ENCODE measurements at places on chromosomes 16 and 17.

- DNase-seq: no peak
Measured at GRCh38 chr16:28181515-28181914, 30.2 kb downstream of the XPO6 start.

DNA sequence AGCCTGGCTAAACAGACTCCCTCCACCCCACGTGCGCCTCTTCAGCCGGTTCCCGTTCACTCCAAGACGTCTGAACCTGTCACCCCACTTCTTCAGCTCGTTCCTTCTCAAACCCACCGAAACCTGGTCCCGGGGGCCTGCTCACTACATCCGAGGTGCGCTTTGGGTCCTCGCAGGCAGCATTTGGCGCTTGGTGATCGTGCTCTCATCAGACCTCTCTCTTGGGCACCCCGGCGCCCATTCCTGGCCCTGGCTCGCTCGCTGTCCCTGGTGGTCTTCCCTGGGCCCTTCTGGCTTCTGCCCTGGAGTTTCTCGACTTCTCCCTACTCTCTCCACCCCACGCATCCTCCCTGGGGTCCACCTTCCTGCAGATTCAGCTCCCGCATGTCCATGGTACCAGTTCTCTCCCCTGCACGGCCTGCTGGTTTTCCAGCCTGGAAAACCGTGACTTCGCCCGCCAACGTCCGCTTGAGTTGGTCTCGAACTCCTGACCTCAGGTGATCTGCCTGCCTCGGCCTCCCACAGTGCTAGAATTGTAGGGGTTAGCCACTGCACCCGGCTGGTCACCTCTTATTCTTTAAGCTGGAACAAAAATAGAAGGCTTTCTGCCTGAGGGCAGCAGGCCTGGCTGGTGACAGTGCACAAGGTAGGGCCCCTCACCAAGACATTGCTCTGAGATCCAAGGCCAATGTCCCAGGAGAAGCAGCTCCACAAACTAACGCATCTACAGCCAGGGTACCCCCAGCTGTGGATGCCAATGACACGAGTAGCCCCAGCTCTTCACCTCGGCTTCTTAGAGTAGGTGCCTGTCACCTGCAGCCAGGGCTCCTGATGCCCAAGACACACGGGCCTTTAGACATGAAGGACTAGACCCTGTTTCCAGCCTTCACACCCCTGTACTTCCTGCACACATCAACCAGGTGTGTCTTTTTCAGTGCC lies 1.1 kb upstream of the MEAK7 start:
- DNase-seq: no peak

DNA sequence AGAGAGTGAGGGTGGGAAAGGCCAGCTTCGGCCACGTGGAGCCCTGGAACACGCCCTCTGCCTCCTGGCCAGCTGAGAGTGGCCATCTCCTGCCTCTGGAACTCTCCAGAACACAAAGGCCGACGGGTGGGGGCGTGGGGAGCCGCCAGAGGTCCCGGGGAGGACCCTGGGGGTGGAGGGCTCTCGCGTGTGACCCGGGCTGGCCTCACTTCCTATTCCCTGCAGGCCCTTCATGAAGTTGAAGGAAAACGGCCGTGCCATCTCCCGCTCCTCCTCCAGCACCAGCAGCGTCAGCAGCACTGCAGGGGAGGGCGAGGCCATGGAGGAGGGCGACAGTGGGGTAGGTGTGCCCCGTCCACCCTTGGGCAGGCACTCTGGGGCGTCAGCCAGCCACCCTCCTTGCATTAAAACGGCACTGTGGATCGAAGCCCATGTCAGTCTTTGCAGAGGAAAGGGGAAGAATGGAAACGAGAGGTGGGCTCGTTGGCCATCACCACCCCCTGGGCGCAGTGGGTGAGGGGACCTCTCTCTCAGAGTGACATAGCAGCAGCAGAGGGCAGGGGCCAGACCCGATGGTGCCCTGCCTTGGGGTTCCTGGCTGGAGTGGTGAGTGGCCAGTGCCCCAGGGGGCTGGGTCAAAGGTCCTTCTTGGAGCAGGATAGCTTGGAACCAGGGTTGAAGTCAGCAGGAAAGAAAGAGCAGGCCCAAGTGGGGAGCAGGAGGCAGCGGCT lies 37.1 kb downstream of the OR1D5 start:
- DNase-seq: no peak

DNA sequence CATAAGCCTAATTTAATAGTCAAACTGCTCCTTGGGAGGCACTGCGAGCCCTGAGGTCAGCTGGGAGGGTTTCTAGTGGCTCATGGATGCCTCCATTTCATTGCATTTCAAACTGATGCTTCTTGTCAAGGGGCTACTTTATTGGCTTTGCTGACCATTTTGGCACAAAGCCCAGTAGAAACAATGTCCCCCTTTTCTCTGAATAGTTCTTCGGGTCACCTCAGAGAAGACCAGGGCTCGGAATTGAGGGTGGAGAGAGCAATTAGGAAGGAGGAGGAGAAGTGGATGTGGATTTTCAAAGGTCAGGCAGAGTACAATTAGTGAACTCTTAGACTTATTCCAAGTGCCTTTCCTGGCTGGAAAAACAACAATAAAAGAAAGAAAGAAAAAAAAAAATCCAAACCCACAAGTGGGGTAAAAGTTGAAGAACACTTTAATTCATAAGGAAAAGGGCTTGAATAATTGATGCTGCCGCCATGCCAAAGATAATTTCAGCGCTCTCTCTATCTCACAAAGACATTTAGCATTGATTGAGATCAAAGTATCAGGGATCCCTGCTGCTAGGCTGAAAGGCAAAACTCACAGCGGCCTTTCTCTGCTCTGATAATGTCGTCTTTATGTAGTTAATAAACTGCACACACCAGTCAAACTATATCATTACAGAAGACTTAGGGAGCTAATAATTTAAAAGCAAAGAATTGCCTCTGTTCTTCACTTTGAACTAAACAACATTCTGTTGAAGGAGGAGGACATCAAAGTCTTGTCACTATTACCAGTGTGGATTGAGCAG lies 122.7 kb downstream of the RGS9 start:
- DNase-seq: no peak

GRCh38 chr17:5978496-5978895 lies 91.7 kb upstream of the WSCD1 start:
- no peak for DNase-seq

- DNase-seq: no peak
Measured at GRCh38 chr16:51433599-51433998, 282.5 kb upstream of the SALL1 start.

GRCh38 chr16:47979164-47979520 lies 176.7 kb downstream of the ABCC12 start:
- DNase-seq: no peak

- DNase-seq: no peak
Measured at GRCh38 chr17:64423881-64424280, 25.0 kb upstream of the MILR1 start.

- no peak for DNase-seq
Measured at GRCh38 chr17:31321481-31321880, at the start of gene EVI2A. TSS of gene EVI2A (minus strand) at chr17:31321622. CDS start at chr17:31319013, 2,609 bp downstream.

DNA sequence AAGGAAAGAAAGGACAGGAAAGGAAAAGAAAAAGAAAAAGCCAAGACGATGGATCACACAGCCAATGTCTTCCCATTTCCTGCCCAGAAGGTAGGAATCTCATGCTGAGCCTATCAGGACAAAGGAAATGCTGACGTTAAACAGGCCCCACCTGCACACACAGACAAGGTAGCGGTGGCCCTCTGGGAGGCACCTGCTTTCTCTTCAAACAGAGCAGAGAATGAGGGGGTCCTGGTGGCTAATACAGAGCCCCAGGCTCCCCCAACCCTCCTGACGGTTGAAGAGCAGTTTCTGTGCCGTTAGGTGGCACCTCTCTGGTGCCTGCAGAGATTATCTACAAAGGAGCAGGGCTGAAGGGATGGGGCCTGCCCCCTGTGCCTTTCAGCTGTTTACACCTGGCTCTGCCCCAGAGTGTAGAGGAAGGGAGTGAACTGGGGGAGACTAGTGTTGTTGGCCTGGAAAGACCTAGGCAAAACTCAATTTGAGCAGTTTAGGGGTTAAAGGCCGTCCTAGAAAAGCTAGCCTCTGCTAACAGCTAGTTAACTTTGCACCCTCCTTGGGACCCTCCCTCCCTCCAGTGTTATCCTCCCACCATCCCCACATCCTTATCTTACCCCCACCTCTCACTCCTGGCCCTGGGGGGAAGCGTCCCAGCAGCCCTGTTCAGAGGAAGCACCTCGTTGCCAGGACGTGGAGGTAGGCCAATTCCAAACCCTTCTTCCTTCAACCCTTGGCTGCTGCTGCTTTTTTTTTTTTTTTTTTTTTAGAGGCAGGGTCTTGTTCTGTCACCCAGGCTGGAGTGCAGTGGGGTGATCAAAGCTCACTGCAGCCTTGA lies 56.3 kb downstream of the ARHGAP27 start:
- no peak for DNase-seq
